Osteoblast (primary cell): ENCODE measurements at places on chromosomes 4 and X. TPM values are rescaled to one million over a fixed set of nuclear protein-coding genes. Genes with fewer than 3 reads are reported as not detected.

DNA sequence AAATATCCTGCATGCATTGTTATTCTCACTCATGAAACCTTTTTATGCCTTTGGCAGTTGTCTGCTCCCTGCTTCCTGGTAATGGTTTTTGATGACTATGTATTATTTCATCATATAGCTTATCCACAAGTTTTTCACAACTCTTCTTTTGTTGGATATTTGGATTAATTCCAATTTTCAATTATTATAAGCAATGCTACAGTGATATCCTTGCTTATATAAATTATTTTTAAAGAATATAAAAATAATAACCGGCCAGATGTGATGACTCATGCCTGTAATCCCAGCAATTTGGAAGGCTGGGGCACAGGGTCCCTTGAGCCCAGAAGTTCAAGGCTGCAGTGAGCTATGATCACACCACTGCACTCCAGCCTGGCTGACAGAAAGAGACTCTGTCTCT is 47.0 kb downstream of the ASIC5 start:
- DNase-seq: peak; percentile 64

CT45A5 gene
- total RNA-seq: not detected in 2 replicates

SMIM31 gene
- total RNA-seq: not detected in 2 replicates

BEX1 gene
- total RNA-seq: 4.4 and 4.7 TPM in 2 replicates

HTT gene
- total RNA-seq: 44.5 and 65.1 TPM in 2 replicates

GRCh38 chr4:139144161-139144859 is 32.7 kb downstream of the ELF2 start:
- DNase-seq: peak; percentile 19

DNA sequence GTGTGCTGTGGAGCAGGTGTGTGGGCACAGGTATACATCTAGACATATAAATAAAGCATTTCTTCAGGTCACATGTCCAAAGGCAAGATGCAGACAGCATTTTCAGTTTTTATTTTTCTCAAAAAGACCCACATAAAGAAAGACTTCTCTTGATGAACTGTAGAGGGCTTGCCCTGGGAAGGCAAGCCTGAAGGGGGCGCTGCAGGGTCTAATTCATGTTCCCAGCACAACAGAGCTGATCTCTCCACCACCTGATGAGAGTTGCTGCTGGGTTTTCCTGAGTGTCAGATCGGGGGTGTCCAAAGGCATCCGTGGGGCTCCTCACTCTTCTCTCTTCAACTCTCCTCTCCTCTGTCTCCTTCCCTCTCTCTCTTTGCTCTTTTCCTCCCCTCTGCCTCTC is 26.6 kb downstream of the ADRA2C start:
- no peak for DNase-seq

GRCh38 chrX:115388879-115389278 is 99.4 kb downstream of the LUZP4 start:
- DNase-seq: no peak

GRCh38 chr4:129278868-129279267 is 182.9 kb downstream of the C4orf33 start:
- DNase-seq: no peak

GRCh38 chr4:60002603-60003337 is 1197.4 kb upstream of the ADGRL3 start:
- DNase-seq: no peak

DNA sequence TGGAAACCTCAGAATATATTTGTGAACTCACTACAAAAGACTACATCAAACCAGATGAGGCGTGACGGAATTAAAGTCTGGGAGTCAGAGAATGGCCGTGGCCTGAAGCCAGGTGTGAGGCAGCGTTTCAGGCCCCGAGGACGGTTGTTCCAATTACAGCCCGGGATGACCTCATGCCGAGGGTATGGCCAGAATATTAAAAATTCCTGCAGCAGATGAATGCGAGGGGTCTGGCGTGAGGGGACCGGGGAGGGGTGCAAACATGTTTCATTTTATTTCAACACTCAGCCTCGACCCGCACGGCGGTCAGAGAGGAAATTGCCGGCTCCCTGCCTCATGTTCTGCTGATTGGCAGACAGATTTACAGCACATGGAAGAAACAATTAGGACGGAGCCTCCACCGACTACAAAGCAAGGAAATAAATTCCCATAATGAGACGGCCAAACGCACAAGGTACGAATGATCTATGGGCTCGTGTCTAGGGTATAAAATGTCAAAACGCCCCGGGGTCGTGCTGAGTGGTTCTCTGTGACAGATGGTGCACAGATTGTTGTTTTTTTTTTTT is 289.7 kb downstream of the SHOX start:
- peak; percentile 68 for DNase-seq

ENPP6 gene
- under 0.01 TPM in 1 of 2 replicates, not detected in the other for total RNA-seq

- no peak for DNase-seq
Observed at GRCh38 chr4:32789026-32789608, 2068.9 kb downstream of the PCDH7 start.

DNA sequence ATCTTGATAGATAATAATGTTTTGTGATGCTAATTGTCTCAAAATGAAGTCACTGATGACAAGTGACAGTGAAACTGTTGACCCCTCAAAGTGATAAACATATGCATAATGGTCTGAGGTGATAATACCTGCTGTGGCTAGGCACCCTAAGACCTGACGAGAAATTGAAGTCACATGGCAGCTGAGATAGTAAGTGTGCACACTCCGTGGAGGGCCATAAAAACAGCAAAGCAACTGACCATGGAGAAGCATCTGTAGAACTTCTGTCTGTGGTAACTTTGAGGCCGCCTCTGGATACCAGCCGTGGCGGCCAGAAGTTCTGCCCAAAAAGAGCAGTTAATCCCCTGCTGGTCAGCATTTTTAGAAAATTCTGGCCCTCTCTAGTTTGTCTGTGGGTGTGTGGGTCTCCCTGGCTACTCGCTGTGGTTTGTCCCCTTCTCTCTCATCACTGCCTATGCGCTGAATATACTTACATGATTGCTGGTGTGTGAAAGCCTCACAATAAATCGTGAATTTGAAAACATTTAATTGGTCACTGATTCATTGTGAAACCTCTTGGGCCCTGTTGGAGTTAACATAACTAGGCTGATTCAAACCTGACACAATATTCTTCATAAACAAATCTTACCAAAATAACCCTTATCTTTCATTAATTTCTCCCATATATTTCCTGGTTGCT is 50.6 kb downstream of the CCDC149 start:
- DNase-seq: no peak

DNA sequence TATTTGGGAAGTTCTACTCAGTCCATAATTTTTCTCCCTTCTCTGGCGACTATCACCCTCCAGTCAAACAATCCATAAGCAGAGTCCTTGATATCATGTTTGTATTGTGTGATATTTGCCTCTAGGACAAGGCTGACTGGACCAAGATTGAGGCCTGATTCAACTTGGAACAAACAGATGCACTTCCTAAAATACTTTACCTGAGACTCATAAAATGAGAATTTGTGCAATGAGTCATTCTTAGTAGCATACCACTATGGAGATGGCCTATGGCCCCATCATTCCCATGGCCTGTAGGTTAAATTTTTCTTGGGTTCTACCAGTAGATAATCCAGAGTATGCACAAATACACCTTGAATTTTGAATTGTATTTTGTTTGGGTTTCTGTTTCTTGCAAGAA is 74.2 kb upstream of the DMD start:
- no peak for DNase-seq

POLN gene
- 2.9 and 4.1 TPM in 2 replicates for total RNA-seq

PPEF2 gene
- total RNA-seq: not detected in 2 replicates

GRCh38 chr4:2485956-2486355 is 17.1 kb downstream of the RNF4 start:
- no peak for DNase-seq

GRCh38 chr4:52106660-52107059 is 55.6 kb downstream of the SPATA18 start:
- DNase-seq: no peak

- DNase-seq: no peak
Observed at GRCh38 chrX:8310409-8310808, 139.3 kb upstream of the VCX2 start.

MAGEB17 gene
- not detected in 2 replicates for total RNA-seq

DNA sequence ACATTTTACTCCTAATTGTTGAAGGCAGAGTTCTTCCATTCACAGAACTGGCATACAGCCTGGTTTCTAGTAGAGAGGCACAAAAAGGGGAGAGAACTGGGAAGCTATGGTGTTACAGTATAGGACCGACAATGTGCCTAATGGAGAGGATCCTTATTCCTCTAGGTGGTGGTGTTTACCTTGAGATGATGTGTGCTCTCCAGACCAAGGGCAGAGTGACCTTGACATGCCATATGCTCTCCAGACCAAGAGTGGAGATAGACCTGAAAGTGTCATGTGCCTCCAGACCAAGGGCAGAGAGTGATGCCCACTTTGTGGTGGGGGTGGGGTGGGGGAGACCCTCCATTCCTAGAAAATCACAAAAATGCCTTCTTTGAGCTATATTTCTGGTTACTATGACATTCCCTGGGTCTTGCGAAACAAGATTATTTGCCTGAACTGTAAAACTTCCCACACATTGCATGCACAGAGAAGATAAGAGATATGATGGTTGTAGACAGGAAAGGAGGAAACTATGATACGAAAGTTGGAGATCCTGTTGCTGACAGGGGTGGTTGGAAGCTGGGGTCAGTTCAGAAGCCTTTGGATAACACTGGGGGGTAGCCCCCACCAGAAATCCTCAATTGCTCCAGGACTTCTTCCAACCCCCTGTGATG is 119.7 kb downstream of the TEX13C start:
- DNase-seq: no peak

GRCh38 chr4:163736876-163737275 is 242.4 kb downstream of the TMA16 start:
- no peak for DNase-seq

GRCh38 chrX:105052926-105053325 is 167.6 kb downstream of the TEX13A start:
- DNase-seq: no peak

AREG gene
- under 0.01 and 0.36 TPM in 2 replicates for total RNA-seq

GRCh38 chr4:173609158-173609557 is 79.1 kb upstream of the HAND2 start:
- DNase-seq: no peak

YIPF7 gene
- not detected in 2 replicates for total RNA-seq

- peak; percentile 92 for DNase-seq
Observed at GRCh38 chr4:186104890-186105646, 564 bp downstream of the FAM149A start.

- no peak for DNase-seq
Observed at GRCh38 chr4:53481586-53481985, 104.1 kb downstream of the FIP1L1 start.

DNA sequence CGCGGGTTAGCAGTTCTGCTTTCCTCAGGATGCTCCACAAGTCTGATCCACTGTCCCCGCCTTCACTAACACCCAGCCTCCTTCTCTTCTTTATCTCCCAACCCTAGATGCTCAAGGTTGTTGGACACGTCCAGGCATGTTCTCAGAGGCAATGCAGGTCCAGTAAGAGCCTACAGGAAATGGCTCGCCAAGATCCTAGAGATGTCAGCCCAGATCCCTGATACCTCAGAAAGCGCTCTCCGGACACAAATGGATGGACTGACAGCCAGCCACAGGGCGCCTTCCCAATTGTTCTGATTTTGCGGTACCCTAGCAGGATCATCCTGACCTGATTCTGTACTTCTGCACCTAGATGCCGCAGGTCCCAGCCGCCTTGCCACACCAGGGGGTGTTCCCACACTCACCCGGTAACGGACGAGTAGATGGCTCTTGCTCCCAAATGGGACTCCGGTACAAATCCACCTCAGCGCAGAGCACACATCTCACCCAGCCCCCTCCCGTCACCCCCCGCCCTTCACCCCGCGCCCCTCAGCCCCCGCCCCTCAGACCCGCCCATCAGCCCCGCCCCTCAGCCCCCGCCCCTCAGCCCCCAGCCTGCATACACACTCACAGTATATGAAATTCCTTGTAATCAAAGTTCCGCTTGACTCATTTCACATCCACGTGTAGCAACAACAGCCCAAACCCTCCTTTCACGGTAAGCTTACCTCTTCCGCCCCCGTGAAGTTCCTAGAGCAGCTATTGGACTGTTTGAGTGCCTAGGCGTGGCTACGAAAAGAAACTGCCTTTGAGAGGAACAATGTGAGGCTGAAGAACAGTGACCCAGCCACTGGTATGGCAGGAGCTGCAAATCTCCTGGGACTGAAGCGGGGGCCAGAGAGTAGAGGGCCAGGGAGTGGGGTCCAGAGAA is at the start of gene EDA2R:
Gene EDA2R, minus strand, starts transcription at position 488 of the 910 bp plus-strand sequence. CDS start 23,058 bp downstream, outside the sequence.
- peak; percentile 29 for DNase-seq

GRCh38 chr4:120765260-120765680 is 157.3 kb downstream of the PRDM5 start:
- no peak for DNase-seq

DNA sequence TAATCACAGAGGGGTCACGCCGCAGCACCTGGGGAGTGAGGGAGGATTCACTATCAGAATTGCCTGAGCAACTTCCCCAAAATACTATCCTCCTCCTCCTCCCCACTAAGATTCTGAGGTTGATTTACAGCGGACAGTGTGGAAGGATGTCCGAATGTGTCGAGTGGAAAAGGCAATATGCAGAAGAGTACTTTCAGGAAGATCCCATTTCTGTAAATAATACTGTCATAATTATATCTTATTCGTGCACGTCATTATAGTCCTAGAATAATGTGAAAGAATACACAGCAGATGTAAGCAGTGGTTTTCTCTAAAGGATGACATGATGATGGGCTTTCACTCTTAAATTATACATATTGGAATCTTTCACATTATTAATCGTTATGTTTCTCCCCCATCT is 149.8 kb upstream of the NOCT start:
- DNase-seq: no peak

GRCh38 chr4:17580969-17581368 is 4.0 kb downstream of the LAP3 start:
- peak; percentile 95 for DNase-seq

- DNase-seq: no peak
Observed at GRCh38 chr4:81664079-81664478, 192.4 kb upstream of the RASGEF1B start.

- DNase-seq: no peak
Observed at GRCh38 chr4:174531486-174531885, 9.2 kb upstream of the HPGD start.

DNA sequence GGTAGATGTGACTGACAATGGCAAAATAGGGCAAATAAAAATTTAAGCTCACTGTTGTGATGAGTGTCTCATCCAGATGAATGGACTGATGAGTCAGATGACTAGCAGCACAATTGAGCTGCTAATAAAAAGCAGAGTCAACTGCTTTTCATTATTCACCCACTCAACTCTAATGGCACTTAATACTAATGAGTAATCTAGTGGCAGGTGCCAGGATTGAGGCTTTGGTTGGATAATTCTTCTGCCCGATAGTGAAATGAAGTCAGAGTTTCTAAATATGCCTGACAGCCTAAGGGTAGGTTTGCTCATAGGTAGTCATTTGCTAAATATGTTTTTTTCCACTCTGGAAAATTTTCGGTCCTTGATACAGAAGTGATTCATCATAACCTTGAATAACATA is 10.4 kb downstream of the OGT start:
- DNase-seq: no peak
